ENCODE measurements at places on chromosomes 5 and 9. TPM values are rescaled to one million over a fixed set of nuclear protein-coding genes. Genes with fewer than 3 reads are reported as not detected.

Gene HK3
- total RNA-seq = not detected

Gene PKD2L2
- total RNA-seq = 0.30 TPM

Gene PCDHGB6
- not detected for total RNA-seq

Gene AGXT2
- not detected for total RNA-seq

Gene KCTD16
- 0.14 TPM for total RNA-seq

Gene CARTPT
- total RNA-seq = not detected

Gene SYNPO
- total RNA-seq = 0.14 TPM

Gene PDGFRB
- not detected for total RNA-seq

Gene PLAC8L1
- 0.30 TPM for total RNA-seq

Gene ZNF366
- not detected for total RNA-seq

Gene CCT5
- 461 TPM for total RNA-seq

Gene REEP2
- 4.0 TPM for total RNA-seq

Gene ZNF782
- total RNA-seq = 4.8 TPM

Gene FBP1
- 0.47 TPM for total RNA-seq

Gene NME5
- total RNA-seq = not detected

Gene COL15A1
- total RNA-seq = not detected

Gene BRIX1
- total RNA-seq = 104 TPM

Gene CMYA5
- 0.21 TPM for total RNA-seq

Gene CAMK2A
- total RNA-seq = not detected

Gene CDK7
- total RNA-seq = 47.0 TPM

Gene MARCHF6
- 92.2 TPM for total RNA-seq

Gene ANKRD31
- total RNA-seq = 0.67 TPM

Gene CLK4
- 22.6 TPM for total RNA-seq

Gene ACOT12
- not detected for total RNA-seq

Gene CFAP90
- total RNA-seq = not detected

Gene INIP
- 37.3 TPM for total RNA-seq

Gene PPP3R2
- not detected for total RNA-seq

Gene SUSD3
- total RNA-seq = 51.4 TPM
